Psoas muscle (tissue), 8 donors: ENCODE measurements at places on chromosomes 16 and 17. TPM values are rescaled to one million over a fixed set of nuclear protein-coding genes. Genes with fewer than 3 reads are reported as not detected.

GRCh38 chr17:17440010-17440843 lies 36.6 kb upstream of the MED9 start:
- H3K4me1 ChIP-seq = no peaks in the 10 kb centered on the region
- peak; percentile 51 for DNase-seq
- no peaks in the 10 kb centered on the region for H3K36me3 ChIP-seq
- H3K27me3 ChIP-seq = no peaks in the 10 kb centered on the region
- H3K27ac ChIP-seq = no peak overlapping the region
- no peak overlapping the region for H3K4me3 ChIP-seq

DNA sequence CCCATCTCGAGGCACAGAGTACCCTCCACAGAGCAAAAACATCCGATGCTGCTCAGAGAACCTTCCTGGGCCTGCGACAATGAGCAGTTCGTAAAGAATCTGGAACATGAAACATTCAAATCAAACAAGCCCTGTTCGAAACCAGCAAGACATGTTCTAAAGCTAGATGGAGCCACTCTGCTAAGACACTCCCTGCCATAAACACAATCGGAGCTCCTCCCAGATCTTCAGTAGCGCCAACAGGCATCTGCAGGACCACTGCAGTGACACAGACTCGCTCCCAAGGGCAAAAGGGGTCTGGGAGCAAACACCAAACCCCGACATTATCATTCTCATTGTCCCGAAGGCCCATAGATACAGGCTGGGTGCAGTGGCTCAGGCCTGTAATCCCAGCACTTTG lies 108.7 kb downstream of the ZFHX3 start:
- peaks cover 4% of the 10 kb centered on the region for H3K36me3 ChIP-seq
- H3K4me1 ChIP-seq = peaks cover 65% of the 10 kb centered on the region
- H3K4me3 ChIP-seq = peak overlapping the region; percentile 41
- H3K27ac ChIP-seq = peak overlapping the region; percentile 81
- H3K27me3 ChIP-seq = no peaks in the 10 kb centered on the region
- DNase-seq = peak; percentile 48

DNA sequence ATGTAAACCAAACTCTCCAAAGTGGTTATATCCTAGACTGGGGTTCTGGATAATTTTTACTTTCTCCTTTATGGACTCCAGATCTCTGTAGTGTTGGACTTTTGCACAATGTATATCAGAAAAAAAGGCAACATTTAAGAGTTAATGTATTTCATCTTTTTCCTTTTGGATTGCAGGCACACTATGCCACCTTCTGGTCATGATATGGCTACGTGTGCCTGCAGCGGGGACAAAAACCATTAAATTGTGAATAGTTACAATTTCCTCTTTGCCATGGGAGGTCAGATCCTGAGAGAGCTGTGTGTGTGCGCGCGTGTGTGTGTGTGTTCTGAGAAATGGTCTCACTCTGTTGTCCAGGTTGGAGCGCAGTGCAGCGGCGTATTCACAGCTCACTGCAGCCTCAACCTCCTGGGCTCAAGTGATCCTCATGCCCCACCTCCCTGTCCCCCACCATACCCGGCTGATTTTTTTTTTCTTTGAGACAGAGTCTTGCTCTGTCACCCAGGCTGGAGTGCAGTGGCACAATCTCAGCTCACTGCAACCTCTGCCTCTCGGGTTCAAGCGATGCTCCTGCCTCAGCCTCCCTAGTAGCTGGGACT lies 4.3 kb upstream of the SGF29 start:
- H3K4me3 ChIP-seq = no peak overlapping the region
- H3K27ac ChIP-seq = no peak overlapping the region
- no peaks in the 10 kb centered on the region for H3K36me3 ChIP-seq
- H3K4me1 ChIP-seq = peaks cover under 1% of the 10 kb centered on the region
- no peaks in the 10 kb centered on the region for H3K27me3 ChIP-seq

DNA sequence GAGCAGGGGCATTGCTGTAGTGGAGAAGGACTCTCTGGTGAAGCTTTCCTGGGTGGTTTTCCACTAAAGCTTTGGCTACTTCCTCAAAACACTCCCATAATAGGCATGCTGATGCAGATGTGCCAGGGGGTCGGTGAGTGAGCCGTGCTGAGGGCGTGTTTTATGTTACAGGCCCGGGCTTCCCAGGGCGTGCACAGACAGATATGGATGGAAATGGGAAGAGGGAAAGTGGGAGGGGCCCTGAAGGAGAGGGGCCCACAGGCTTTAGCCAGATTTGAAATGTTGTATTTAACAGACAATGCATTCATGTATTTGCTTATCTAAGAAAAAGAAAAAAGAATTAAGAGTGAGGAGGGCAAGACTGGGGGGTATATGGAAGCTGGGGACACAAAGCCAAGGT lies 56.3 kb downstream of the IL21R start:
- no peaks in the 10 kb centered on the region for H3K27me3 ChIP-seq
- no peak overlapping the region for H3K27ac ChIP-seq
- H3K4me1 ChIP-seq = peaks cover 25% of the 10 kb centered on the region
- peaks cover 32% of the 10 kb centered on the region for H3K36me3 ChIP-seq
- no peak overlapping the region for H3K4me3 ChIP-seq
- DNase-seq = peak; percentile 28

- no peaks in the 10 kb centered on the region for H3K4me1 ChIP-seq
- no peaks in the 10 kb centered on the region for H3K27me3 ChIP-seq
- H3K4me3 ChIP-seq = no peak overlapping the region
- no peak for DNase-seq
- no peak overlapping the region for H3K27ac ChIP-seq
Observed at GRCh38 chr16:79895917-79896203, 295.3 kb upstream of the MAF start.

Gene PRDM7
- not detected for total RNA-seq

DNA sequence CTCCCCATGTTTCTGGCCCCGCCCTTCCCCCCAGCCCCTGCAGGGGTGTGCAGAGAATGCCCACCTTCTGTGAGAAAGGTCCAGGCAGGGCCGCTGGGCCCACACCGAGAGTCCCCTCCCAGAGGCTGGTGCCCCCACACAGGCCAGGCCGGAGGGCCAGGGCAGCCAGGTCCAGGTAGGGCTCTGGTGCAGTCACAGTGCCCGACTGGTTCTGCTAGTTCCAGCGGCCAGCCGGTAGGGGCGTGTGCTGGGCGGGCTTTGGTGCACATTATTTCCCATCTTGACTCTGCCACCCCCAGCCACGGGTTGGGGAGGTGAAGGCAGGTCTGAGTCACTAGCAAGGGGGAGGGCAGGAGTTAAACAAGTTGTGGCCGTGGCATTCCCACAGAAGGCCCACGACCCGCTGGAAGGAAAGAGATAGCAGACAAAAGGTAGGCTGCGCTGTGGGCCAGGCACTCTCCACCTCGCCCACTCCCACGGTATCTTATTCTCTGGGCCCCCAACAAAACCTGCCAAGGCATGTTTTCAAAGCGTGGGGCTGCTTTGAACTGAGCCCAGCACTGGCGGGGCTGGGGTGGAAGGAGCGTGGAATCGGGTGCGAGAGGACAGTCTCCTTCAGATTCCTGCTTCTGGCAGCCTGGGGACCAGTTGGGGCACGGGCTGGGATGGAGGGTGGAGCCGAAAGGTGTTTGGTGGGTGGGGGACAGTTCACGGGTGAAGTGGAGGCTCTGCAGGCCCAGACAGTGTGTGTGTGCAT lies 1.9 kb downstream of the EPN3 start:
- H3K27ac ChIP-seq = no peak overlapping the region
- H3K27me3 ChIP-seq = peaks cover 30% of the 10 kb centered on the region
- peaks cover 14% of the 10 kb centered on the region for H3K4me1 ChIP-seq
- no peak overlapping the region for H3K4me3 ChIP-seq
- no peaks in the 10 kb centered on the region for H3K36me3 ChIP-seq

Gene ODAD4
- total RNA-seq = 0.32 TPM

- DNase-seq = no peak
- H3K27me3 ChIP-seq = no peaks in the 10 kb centered on the region
- H3K4me3 ChIP-seq = no peak overlapping the region
- H3K27ac ChIP-seq = no peak overlapping the region
- H3K36me3 ChIP-seq = no peaks in the 10 kb centered on the region
Observed at GRCh38 chr17:68397108-68397536, 60.2 kb downstream of the WIPI1 start.

Gene BTBD17
- total RNA-seq = not detected

DNA sequence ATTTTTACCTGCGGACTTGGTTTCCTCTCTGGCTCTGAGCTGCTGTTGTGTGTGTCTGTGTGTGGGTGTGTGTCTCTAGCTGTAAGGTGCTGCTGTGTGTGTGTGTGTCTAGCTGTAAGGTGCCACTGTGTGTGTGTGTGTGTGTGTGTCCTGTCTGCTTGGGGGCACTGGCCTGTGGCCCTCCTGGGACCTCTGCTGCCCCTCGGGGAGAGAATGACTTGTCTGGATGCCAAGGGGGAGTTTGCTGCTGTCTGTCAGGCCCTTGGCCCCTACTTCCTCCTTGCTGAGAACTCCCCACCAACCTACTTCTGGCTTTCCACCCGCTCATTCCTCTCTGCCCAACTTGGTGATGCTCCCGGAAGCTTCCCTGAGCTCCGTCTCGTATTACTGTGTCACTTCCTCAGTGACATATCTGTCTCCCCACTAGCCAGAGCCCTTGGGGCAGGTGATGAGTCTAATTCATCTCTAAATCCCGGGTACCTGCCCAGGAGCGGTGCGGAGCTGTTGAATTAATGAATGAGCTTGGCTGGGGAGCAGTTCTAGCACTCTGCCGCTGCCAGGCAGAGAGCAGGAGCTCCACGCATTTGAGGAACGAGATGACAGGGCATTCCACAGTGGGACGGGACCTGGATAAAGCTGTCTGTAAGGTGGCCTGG lies 3.5 kb upstream of the LASP1NB start:
- H3K27me3 ChIP-seq = no peaks in the 10 kb centered on the region
- H3K27ac ChIP-seq = peak overlapping the region; percentile 41
- H3K4me1 ChIP-seq = peaks cover 16% of the 10 kb centered on the region

DNA sequence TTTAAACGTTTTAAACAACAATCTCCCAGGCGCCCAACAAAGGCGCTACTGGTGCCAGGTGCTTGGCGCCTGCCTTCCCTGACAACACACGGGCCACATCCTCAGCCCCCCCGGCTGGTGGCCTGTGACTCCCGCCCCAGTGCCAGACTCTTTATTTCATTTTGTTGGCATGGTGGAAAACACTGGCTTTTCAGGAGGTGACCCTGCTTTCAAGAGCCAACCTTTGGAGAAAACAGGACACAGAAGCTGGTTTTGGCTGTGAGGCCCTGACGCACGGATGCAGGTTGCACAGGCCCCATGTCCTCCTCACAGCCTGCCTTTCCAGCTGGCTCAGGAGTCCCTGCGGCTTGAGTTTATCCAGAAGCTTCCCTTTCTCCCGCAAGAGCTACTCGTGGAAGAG lies 100.0 kb downstream of the METRNL start:
- H3K4me3 ChIP-seq = no peak overlapping the region
- DNase-seq = no peak
- no peak overlapping the region for H3K27ac ChIP-seq
- H3K27me3 ChIP-seq = peaks cover 3% of the 10 kb centered on the region
- no peaks in the 10 kb centered on the region for H3K4me1 ChIP-seq

GRCh38 chr17:46089389-46089965 lies 90.4 kb downstream of the STH start:
- no peaks in the 10 kb centered on the region for H3K27me3 ChIP-seq
- DNase-seq = no peak
- H3K4me1 ChIP-seq = peaks cover 50% of the 10 kb centered on the region
- no peak overlapping the region for H3K4me3 ChIP-seq
- H3K36me3 ChIP-seq = peaks cover 13% of the 10 kb centered on the region

DNA sequence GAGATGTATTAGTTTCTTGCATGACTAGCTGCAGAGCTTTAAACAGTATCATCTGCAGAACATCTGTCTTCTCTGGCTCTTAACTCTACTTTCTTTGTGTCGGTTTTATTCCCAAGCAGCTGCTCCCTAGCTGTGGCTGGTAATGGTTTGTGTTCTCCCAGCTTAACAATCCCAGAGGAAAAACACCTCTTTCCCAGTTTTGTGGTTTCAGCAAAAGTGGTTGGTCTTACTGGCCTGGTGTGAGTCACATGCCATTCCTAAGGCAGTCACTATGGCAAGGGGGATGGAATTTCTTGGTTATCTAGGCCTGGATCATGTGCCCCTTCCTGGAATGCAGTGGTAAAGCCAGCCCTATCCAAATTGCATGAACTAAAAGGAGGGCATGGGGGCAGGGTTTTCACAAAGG lies 27.5 kb downstream of the OMG start:
- no peak overlapping the region for H3K27ac ChIP-seq
- H3K4me3 ChIP-seq = no peak overlapping the region
- H3K27me3 ChIP-seq = no peaks in the 10 kb centered on the region

DNA sequence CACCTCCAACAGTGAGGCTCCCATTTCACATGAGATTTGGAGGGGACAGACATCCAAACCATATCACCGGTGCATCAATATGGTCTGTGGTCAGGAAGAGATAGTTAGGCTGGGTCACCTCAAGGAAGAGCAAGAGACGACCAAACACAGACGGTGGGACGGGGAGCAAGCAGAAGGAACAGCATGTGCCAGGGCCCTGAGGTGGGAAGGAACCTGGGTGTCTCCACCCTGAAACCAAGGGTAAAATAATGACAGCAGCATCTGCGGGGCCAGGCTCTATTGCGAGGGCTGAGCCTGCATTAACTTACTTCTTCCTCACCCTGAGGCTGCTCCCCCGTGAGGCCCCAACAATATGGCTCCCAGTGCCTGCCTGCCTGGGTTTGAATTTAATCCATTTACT lies 8.9 kb upstream of the PRSS21 start:
- H3K27me3 ChIP-seq = no peaks in the 10 kb centered on the region
- no peak overlapping the region for H3K27ac ChIP-seq
- peaks cover 6% of the 10 kb centered on the region for H3K4me1 ChIP-seq
- no peaks in the 10 kb centered on the region for H3K36me3 ChIP-seq

DNA sequence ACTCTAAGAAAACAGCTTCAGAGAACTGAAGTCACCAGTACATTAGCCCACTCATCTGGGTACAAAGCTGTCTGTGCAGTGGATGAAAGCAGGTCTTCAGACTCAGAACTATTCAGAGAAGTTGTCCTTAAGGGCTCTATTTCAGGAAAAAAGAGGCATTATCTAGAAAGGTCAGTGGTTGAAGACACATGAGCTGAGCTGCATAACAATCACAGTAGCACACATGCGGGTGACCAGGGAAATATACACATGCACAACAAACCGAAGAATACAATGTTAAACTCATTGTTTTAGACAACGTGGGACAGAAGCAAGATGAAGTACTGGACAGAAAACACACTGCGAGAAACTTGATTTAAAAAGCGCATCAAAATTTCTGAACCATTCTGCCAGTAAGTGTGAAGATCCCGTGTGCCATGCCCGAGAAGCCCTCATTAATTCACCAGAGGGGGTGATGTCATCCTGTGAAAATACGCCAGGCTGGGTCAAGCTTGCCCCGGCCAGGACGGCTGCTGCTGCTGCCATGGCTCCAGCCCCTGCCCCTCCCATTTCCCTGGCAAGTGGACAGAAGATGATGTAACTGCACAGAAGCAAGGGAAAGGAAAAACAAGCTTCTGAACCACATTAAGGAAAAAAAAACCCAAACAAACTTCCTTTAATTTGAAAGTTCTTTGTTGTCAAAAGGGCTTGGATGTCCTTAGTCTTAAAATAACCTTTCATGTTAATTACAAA lies 10.1 kb downstream of the DYNC1LI2 start:
- peak overlapping the region; percentile 23 for H3K4me3 ChIP-seq
- DNase-seq = peak; percentile 93
- no peaks in the 10 kb centered on the region for H3K27me3 ChIP-seq
- H3K27ac ChIP-seq = peak overlapping the region; percentile 83
